ENCODE measurements at places on chromosomes 13 and 19.

DNA sequence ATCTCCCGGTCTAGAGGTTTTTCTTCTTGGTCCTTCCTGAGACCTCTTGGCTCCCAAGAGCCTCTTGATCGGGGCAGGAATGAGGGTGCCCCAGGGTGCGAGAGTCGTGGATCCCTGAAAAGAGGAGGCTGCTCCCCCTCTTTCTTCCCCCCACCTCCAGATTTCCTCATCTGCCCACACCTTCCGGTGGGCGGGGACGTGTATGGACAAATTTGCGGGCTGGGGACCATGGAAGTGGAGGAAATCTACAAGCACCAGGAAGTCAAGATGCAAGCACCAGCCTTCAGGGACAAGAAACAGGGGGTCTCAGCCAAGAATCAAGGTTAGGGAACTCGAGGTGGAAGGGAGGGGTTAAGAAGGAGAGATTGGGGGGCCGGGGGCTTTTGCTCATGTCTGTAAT, at the start of gene MCEMP1:
MCEMP1 (plus strand) TSS at position 237 of the 400 bp plus-strand sequence; CDS start at position 268, 31 bp downstream.
- no peak for DNase-seq

DNA sequence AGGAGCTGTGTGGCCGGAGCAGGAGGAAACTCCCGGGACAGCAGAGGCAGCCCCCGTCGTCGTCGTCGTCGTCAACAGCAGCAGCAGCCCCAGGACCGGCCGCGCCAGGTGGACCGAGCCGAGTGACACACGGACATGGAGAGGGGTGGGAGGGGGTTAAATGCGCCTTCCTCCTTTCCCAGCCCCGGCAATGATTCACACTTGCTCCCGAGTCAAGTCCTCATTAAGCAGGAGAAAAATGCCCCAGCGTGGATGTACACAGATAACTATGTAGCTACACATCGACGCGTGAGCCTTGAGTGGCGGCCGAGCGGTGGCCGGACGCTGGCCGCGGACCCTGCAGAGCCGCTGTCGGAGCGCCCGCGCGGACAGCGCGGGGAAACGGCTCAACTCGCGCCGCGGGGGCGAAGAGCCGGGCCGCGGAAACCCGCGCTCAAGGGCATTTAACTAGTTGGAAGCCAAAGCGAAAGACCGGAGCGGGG, 645 bp downstream of the UBL3 start:
- no peak for DNase-seq

- no peak for DNase-seq
These were observed 15.2 kb downstream of the PLEKHF1 start for GRCh38 chr19:29680447-29680846.

DNA sequence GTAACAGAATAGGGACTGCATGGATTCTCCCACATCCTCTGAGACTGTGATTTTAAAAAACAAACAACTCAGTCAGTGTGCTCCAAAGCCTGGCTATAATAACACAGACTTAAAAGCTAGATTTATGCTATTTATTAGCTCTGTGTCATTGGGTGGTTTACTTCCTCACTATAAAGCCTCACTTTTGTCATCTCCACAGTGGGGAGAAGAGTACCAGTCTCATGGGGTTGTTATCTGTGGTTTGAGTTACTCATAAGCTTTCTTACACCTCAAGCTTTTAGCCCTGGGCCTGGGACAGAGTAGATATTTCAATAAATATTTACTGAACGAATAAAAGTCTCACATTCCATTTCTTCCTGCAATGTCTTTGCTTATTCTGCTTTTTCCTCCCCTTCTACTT, 5.3 kb downstream of the RNASEH2B start:
- no peak for DNase-seq

DNA sequence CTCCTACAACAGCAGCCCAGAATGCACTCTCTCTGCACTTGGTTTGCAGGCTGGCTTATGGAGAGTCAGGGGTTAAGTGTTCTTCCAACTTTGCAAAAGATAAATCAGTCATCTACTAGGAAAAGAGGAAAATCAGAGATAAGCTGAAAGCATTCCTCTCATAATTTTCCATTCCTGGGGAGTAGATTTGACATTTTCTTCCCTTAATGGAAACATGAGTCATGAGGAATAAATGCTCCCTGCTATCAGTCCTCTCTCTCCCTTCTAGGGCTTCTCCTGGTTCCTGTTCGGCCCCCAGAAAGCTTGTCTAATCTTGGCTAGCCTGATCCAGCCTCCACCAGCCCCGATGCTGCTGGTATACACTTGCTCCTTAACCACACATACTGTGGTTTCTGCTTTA, 28.4 kb upstream of the ENOX1 start:
- no peak for DNase-seq

DNA sequence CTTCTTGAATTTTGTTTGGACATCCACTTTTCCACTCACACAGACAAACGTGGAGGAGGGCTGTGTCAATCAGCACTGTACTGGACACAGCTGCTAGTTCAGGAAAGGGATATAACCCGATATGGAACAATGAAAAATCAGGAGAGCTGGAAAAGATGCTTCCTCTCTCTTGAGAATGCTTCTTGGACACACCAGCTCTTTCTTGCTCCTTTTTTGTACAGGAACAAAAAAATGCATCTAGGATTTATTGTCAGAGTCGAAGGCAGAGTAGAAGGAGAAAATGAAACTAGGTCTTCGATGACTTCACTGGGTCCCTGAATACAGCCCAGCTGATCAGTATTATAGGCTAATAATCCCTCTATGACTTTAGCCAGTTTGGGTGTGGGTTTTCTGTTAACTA, 62.2 kb downstream of the PEG3 start:
- DNase-seq: no peak

DNA sequence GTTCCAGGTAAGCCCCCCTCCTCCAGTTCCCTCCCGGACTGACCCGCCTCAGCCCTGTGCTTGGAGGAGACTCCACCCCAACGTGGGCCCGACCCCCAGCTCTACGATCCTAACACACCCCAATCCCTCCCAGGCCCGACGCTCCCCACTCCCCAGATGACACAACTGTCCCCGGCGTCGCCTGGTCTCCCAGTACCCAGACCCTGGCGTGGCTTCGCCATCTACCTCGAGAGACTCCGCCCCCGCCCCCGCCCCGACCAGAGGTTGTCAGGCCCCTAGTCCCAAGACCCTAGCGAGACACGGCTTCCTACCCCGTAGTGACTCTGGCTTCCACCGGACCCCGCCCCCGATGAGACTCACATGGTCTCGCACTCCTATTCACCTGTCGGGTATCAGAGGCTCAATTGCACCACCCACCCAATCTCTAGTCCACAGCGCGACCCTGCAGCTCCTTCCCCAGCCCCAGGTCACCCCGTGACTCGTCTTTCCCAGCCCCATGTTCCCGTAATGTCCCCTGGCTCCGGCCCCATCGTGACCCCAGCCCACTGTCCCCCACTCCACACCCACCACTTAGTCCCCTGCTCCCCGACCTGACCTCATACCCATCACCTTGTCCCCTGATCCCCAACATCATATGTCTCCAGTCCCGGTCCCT, 2.9 kb downstream of the CD37 start:
- no peak for DNase-seq

GRCh38 chr19:40191836-40192646, 815 bp downstream of the MAP3K10 start:
- no peak for DNase-seq

- DNase-seq: no peak
These were observed 95.4 kb downstream of the WDFY2 start for GRCh38 chr13:51679616-51680015.

- no peak for DNase-seq
These were observed 8.7 kb downstream of the MAP2K2 start for GRCh38 chr19:4115050-4115817.

GRCh38 chr19:8208922-8209461, at the start of gene CERS4:
Gene CERS4 (plus strand): TSS chr19:8209370. CDS start chr19:8251077, 41,707 bp downstream.
- DNase-seq: no peak

DNA sequence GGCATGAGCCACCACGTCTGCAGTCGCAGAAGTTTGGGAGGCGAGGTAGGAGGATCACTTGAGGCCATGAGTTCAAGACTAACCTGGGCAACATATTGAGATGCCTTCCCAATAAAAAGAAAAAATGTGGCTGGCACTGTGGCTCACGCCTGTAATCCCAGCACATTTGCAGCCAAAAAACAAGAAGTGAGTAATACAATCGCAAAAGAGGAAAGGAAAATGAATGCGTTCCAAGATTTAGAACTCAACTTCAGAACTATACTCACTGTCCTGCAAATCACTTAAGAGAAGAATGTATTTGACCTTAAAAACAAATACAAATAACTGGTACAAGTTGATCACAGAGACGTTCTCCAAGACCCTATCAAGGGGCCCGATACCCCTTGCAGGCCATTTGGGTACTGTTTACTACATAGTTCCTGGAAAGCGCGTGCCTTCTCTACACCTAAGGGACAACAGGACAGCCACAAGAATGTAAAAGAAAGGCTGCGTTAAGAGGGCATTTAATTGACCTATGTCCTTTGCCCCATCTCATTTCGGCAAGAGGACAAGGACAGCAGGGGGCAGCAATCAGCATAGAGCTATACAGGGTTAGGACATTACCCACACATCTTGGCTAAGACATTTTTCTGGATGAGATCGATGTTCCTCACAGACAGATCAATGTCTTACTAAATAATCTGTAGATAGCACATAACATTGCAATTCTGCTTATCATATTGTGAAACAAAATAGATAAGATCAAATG, 41.3 kb downstream of the FLT3 start:
- no peak for DNase-seq

GRCh38 chr19:48752496-48753365, at the start of gene FUT1:
Gene FUT1 (minus strand): TSS chr19:48752641. CDS start chr19:48751281, 1,360 bp downstream.
- peak; percentile 69 for DNase-seq

GRCh38 chr13:64704121-64704649, 2526.0 kb downstream of the PCDH9 start:
- DNase-seq: no peak

DNA sequence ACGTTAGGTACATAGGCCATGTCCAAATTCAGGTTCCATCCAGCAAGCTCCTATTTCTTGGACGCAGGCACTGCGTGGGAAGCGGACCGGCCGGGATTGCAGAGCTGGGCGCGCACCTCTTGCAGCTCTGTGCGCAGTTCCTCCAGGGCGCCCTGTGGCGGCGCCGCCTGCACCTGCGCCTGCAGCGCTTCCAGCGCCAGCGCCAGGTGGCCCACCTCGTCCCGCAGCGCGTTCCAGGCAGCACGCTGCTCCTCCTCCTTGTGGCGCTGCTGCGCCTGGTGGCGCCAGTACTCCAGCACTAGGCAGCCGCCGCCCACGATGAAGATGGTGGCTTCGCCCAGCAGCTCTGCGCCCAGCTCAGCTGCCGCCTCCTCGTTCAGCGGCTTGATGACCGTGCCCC, 31.1 kb downstream of the OPA3 start:
- DNase-seq: no peak

GRCh38 chr13:114179087-114179658, at the start of gene CFAP97D2:
Gene CFAP97D2 (plus strand): TSS chr13:114179257. CDS start chr13:114179331, 74 bp downstream.
- no peak for DNase-seq

GRCh38 chr19:19138109-19138981, at the start of gene TMEM161A:
Gene TMEM161A (minus strand): TSS chr19:19138478. CDS start chr19:19138428, 50 bp downstream.
- DNase-seq: peak; percentile 84

DNA sequence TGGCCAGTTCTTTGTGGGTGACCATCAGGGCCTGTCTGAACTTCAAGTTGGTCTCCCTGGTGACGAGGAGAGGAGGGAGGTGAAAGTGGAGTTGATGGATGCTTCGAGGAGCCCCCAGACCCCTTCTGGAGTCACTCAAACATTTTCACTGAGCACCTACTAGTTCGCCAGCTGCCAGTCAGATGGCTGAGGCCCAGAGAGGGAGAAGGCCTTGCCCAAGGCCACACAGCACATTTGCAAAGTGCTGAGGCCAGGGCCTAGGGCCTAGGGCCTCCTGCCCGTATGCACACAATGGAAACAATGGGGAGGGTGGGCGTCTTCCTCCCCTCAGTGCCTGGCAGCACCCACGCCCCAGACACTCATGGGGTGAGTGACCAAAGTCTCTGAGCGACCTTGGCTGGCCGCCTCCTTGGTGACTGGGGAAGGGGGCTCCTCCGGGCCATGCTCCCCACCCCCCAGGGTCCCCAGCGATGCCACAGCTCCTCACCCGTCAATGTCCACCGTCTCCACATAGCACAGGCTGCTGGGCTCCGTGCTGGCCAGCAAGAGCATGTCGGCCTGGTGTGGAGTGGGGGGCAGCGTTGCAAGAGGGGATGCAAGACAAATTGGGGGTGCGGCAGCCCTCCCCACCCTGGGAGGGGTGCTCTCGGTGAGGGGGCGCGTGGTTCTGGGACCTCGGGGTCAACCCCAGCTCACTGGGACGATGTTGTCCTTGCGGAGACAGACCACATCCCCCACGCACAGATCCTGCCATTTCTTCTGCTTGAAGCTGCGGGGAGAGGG, 6.5 kb downstream of the ATP8B3 start:
- DNase-seq: no peak

DNA sequence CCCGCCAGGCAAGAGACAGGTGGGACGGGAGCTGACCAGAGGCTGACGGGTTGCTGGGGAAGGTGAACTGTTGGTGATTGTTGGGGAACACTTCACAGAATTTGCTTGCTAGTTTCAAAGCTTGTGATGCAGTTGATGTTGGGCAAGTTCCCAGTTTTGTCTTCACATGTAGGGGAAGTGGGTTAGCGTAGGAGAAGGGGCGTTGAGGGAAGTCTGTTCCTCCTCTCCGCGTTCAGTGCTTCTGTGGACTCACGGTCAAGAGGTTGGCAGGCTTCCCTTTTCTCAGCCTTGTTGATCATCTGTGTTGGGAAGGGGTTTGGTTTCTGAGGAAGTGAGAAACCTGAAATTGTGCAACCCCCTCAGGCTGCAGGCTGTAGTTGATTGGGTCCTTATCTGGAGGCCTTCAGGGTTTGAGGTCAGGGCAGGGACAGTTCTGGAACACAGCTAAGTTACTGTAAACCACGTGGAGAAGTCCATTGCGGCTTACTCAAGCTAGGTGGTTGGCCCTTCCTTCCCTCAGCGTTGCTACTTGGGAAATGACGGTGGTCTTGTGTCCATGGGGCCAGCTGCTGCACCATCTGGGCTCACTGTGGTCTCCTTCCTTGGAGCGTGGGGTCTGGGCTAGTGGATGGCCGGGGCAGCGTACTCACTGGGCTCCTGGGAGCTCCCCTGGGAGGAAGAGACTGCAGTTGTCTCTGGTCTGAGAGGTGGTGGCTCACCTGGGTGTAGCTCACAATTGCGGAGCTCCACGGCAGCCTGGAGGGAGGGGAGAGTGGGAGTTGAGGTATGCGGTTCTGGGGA, 7.5 kb downstream of the RPS9 start:
- DNase-seq: peak; percentile 29

DNA sequence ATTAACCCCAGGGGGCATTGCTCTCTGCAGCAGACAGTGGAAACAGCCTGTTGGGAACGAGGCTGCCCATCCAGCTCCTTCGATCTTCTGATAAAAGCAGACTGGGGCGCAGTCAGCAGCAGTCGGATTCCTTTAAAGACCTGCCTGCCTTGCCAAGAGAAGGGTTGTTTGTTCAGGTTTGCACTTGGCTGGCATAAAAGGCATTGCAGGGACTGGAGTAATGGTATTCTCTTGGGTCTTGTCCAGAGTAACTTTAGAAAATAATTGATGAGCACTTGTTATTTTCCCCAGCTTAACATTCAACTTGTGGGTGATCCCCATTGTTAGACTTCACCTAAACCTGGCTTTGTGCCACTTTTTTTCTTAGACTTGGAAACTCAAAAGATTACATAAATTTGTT, 67.3 kb upstream of the SLC10A2 start:
- no peak for DNase-seq

DNA sequence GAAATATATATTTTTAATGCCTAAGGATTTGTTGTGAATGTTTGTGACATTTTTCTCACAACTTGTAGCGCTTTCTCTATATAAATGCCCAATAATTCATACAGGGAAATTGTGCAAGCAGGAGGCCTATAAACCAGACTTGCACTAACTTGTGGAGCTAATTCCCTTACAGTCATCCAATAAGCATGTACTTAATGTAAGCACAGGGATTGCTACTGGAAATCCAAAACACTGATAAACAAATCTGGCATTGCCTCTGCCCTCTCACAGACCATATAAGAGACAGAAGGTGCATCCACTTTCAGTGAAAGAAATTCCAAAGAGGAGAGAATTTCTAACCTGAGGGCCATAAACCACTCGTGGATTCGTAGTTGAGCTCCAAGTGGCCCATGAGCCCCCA, 518.8 kb downstream of the MYO16 start:
- no peak for DNase-seq

Data from NCI-H2029 treated with DMSO at 0.1 percent for 48 hours (cell line).